ENCODE measurements at places on chromosomes 5 and 9.
A peak's percentile ranks its signal among the peaks of the same experiment; 100 is the strongest.

DNA sequence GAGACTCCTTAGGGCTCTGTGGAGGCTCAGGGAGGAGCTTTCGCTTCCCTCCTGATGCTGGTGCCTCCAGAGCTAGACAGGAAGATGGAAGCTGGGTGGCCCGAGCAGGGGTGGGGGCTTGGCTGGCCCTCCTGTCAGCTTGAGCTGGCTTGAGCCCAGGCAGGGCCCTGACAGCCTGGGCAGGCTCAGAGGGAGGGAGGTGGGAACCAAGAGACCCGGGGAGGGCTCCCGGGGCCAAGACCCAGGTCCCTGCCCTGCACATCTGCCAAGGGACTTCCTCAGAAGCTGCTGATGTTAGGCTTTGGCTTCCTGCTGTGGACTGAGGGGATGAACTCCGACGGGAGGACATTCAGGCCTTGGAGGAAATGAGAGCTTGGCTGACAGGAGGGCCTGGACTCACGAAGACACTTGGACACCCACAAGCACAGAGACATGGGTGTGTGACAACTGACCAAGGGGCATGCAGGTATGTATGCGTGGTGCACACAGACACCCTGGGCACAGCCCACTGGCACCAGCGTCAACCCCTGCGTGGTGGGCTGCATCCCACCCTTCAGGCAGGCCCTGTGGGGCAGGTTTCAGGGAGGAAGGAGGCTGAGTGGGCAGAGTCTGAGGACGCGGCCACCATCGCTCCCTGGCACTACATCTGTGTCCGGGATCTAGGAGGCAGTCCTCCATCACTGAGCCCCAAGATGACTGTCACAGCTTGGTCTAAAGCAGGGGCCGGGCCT is 1.7 kb upstream of the LTC4S start:
- DNase-seq: no peak

DNA sequence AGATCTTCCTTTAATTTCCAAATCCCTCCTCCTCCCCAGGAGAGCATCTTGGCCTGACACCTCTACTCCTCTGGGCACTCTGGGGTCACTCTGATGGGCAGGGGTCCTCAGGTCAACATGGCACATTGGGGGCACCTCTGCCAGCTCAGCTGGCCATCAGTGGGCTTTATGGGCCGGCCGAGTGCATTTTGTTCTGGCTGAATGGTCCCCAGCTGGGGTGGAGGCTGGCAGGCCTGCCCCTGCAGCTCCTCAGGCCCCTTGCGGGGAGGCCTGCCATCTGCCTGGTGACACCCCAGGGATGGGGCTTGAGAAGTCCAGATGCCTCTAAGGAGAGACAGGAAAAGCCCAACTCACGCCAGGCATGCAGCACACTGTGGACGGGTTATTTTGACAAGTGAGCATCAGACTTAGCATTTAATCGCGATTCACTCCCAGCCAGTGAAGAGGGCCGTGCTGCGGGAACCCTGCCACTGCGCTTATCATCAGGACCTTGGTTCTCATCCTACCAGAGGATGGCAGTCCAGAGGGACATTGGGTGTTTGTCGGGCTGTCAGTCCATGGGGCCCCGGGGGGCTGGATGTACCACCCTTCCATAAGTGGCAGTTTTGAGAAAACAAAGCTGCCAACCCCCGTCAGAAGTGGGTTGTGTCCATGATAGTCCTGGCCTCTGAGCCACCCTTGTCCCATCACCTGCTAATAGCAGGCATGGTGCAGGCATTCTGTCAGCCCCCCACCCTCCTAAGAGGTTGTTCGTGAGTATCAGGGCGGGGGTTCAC is 21.7 kb downstream of the PHF2 start:
- DNase-seq: no peak

- DNase-seq: peak; percentile 50
Observed at GRCh38 chr9:613771-614347, 227.6 kb upstream of the DMRT1 start.

GRCh38 chr5:55143624-55144023 is 16.3 kb upstream of the GPX8 start:
- no peak for DNase-seq

GRCh38 chr5:147966829-147967228 is 60.5 kb upstream of the C5orf46 start:
- DNase-seq: no peak

DNA sequence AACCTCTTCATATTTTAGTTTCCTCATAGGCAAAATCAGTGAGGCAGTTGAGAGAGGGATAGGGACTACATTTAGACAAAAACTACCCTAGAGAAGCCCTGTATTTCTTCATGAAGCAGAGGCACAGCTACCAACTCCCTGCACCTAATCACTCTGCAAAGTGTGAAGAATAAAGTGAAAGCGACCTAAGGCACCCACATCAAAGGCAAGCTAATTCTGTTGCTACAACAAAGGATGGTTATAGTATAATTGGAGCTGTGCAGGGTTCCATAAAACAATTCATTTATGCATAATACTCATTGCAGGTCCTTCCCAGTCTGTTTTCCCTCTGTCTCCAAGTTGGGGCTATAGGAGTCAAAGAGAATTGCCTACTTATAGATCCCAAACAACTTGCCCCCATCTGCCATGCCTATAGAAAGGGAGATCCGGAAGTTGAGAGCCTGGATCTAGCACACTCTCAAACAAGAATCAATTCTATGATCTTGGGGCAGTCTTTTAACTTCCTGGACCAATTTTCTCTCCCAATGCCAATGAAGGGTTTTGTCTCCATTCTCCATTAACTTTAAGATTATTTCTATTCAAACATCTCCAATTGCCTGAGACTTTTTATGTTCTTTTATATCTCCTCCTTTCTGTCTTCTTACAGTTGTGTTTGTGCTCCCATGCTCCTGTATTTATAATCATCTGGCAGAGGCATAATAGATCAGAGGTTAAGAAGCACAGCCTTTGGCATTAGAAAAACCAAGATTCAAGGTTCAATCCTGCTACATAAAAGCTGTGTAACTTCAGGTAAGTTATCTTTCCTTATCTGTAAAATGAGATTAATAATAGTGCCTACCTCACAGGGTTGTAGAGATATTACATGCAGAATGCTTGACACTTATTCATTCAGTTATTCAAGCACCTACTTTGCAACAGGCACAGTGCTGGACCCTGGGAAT is 56.0 kb upstream of the PTGER4 start:
- no peak for DNase-seq

DNA sequence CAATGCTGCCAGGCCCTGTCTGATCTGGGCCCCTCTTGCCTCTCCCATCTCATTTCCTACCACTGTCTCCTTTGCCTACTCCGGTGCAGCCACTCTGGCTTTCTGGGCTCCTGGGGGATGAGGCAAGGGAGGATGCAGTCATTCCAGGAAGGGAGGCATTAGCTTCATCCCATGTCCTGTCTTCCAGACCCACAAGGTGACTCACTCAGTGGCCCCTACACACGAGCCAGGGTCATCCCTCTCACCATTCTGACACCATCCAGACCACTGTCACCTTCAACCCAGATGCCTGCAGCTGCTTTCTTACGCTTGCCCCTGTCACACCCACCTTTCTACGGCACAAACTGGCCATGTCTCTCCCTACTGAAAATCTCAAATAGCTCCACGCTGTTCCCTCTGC is 19.1 kb downstream of the ACSL6 start:
- no peak for DNase-seq

- DNase-seq: no peak
Observed at GRCh38 chr5:56725711-56726411, 89.5 kb upstream of the MAP3K1 start.
